ENCODE measurements at places on chromosomes 4 and X. TPM values are rescaled to one million over a fixed set of nuclear protein-coding genes. Genes with fewer than 3 reads are reported as not detected.

The FRMD7 gene
- 0.27 TPM for total RNA-seq

The MAGEA9B gene
- 0.34 TPM for total RNA-seq

The UGT2B17 gene
- total RNA-seq, result not detected

The PLK4 gene
- total RNA-seq, result 20.1 TPM

The SEPSECS gene
- 7.6 TPM for total RNA-seq

The TLL1 gene
- 0.19 TPM for total RNA-seq

The HPGD gene
- total RNA-seq, result 3.8 TPM

The CXCR3 gene
- 0.05 TPM for total RNA-seq

DNA sequence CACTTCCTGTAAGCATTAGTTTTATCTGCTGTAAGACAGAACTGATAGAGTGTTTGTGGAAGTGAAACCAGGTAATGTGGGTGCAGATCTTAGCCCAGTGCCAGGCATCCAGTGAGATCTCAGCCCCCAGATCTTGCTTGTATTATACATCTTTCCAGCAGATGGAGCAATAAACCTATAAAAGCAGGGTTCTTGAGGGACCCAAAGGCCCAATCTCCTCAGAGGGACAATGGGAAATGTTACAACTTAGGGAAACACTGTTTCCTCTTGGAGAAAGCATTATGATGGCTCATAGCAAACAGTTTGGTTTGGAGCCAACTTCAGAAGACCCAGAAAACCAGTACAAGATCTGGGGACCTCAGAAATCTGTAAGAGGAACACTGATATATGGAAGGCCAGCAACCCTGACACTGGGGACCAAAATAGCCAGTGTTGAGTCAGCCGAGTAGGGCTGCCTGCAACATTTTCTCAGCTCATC is 206.3 kb downstream of the SLC7A11 start:
- ATAC-seq, result peak; percentile 69

- ATAC-seq, result no peak
Measured at GRCh38 chr4:56185901-56186300, 201.4 kb downstream of the AASDH start.

DNA sequence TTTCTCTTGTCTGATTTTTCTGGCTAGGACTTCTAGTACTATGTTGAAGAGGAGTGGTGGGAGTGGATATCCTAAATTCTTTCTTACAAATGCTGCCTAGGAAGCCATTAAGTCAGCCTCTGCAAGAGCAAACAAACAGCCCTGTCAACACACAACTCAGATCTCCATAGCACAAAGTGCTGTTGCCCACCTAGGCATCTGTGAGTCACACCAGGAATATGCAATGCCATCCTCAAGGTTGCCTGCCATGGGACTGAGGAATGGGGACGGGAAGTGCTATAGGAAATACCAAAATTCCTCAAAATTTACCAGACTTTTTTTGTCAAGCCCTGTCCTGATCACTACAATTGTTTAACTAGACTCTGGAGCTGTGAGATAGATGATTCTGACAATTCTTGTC is 466.9 kb downstream of the FSTL5 start:
- no peak for ATAC-seq

GRCh38 chrX:23720117-23720677 is 22.9 kb downstream of the ACOT9 start:
- ATAC-seq, result no peak

DNA sequence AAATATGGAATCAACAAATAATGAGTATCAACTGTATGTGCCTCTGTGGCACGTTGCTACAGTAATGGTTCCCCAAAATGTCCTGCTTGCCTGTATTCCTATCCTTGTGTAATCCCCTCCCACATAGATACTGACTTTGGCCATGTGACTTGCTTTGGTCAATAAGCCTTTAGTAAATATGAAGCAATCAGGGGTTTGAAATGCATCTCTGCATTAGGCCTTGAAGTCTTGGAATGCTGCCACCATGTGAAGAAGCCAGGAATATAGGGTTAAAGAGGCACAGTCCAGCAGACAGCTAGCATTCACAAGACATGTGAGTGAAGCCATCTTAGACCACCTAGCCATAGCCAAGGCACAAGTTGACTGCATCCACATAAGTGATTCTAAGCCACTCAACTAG is 190.9 kb downstream of the GABRB1 start:
- ATAC-seq, result no peak

DNA sequence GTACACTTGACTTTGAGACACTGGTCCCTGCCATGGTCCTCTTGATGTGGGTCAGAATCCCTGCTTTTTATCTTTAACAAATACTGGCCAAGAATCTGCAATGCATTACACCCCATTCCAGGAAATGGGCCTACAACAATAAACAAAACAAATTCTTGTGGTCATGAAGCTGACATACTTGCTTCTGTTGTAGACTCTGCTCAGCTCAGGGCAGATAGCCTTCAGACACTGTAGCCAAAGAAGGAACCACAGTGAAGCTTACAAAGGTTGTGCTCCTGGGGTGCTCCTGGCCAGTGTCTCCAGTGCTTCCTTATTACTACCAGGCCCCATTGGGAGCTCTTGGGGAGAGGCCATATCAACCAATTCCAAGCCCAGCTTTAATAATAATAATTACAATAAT is 21.8 kb downstream of the KIAA1210 start:
- ATAC-seq, result no peak

GRCh38 chrX:24190500-24191156 is 41.1 kb downstream of the ZFX start:
- ATAC-seq, result peak; percentile 48

- ATAC-seq, result no peak
Measured at GRCh38 chrX:50617183-50617582, 146.6 kb upstream of the DGKK start.

DNA sequence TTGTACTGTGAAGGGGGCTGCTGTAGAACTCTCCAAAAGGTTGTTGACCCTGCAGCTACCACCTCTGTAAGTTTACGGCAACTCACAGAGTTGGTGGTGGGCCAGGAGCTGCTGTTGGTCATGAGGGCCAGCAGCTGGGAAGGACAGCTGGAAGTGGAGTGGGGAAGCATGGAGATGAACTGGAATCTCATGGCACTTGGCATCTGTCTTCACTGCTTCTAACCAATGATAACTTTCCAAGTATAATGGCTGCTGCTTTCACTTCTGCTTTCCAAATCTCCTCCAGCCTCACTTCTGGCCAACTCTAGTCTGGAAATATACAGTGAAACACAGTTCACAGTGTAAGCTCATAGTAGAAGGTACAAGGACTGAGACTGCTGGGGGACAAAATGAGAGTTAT is 126.5 kb upstream of the INTU start:
- no peak for ATAC-seq

GRCh38 chr4:177484613-177485021 is 42.4 kb upstream of the AGA start:
- ATAC-seq, result peak; percentile 68

- peak; percentile 62 for ATAC-seq
Measured at GRCh38 chr4:138090918-138091676, 151.1 kb downstream of the SLC7A11 start.

DNA sequence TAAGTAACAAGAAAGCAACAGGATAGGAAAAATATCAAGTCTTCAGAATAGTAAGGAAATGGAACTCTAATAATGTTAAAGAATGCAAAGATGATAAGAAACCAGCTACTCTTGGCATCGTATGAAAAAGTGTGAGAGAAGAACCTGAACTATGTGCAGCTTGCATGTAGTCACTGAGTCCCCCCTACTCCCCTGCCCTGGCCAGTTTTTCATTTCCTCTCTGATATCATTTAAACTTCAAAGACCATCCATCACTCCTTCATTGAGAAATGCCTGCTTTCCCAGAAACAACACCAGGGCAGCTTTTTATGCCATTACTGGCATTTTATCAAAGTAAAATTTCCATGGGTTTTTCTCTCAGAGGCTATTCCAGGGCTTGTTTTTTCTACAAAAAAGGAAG is 28.1 kb downstream of the INPP4B start:
- no peak for ATAC-seq

GRCh38 chr4:119510395-119511149 is 118.0 kb downstream of the PDE5A start:
- no peak for ATAC-seq

- ATAC-seq, result no peak
Measured at GRCh38 chr4:38275331-38276100, 315.3 kb downstream of the PTTG2 start.

DNA sequence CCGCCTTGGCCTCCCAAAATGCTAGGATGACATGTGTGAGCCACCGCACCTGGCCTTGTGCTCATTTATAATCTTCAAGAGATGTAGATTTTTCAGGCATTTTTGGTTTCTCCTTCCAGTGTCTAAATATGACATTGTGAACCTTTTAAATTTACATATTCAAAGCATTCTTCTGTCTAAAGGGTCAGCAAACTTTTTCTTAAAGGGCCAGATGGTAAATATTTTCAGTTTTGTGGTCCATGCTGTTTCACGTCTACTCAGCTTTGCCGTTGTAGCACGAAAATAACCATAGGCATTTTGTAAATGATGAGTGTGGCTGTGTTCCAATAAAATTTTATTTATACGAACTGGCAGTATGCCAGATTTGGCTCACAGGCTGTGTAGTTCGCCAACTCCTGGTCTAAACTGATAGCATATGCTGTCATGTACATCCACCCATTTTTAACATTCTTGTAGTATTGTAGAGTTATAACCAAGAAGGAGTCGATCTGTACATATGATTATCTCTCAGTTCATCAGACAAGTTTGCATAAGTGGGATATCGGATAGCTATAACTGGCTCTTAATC is 12.7 kb upstream of the GCNA start:
- ATAC-seq, result no peak

- no peak for ATAC-seq
Measured at GRCh38 chr4:39900966-39901365, 76.7 kb downstream of the PDS5A start.

DNA sequence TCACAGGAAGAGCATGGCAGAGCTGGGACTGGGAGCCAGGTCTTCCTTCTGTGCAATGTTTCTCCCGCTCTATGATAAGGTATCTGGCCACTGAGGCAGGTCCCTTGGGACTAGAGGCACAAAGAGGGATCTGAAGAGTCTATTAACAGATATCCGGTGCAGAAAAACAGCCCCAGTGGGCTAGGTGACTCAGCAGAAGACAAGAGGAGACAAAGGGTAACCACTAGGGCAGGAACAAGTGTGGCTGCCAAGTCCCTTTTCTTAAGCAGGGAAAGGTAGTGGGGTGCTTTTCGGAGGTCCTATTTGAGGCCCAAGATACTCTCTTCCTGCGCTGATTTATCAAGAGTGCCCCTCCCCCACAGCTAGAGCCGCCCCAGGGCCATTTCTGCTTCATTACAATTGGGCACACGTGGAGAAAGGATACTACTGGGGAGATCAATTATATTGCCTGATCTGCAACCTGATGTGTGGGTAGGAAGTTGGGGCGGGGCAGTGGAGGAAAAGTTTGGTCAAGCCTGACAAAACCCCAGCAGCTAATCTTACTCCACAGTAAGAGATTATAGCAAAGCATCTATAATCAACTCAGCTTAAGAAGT is at the start of gene DGAT2L6:
DGAT2L6 (plus strand) TSS at position 546 of the 596 bp plus-strand sequence. CDS start 100 bp downstream, outside the sequence.
- ATAC-seq, result no peak

All from motor neuron (in vitro differentiated cells).